Endothelial cell (in vitro differentiated cells): ENCODE measurements at places on chromosomes 12 and 14. TPM values are rescaled to one million over a fixed set of nuclear protein-coding genes. Genes with fewer than 3 reads are reported as not detected.

DNA sequence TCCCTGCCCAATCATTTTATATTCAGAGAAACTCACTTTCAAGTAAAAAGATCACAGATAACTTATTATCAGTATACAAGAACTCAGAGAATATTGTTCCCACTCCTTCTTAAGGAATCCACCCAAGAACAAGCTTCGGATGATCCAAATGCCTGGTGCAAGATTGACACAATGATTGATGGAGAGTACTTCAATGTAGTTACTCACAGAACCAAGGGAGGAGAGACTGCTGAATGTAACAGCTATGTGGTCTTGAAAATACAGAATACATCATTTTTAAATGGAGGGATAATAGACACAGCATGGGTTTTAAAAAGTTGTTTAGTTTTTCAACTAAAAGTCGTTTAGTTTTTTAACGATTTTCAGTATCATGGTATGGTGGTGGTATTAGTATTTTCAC is 38.4 kb upstream of the SELPLG start:
- DNase-seq: no peak

DNA sequence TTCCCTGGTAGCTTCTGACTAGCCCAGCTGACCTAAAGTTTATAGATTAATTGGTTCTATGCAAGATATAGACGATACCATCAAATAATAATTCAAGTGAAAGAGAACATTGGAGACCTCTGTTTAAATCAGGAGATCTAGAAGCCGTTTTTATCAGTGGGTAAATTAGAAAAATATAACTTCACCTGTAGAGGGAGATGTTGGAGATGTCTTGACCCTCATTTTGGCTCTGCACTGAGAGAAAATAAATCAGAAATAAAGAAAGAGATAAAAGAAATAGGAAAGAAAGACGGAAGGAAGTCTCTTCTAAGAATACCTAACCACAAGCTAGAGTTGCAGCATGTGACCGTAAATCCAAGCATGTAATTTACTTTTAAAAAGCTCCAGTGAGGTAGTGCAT is 684.5 kb downstream of the C12orf50 start:
- no peak for DNase-seq

- DNase-seq: no peak
These were observed 469 bp upstream of the LRFN5 start for GRCh38 chr14:41606282-41606531.

NTN4 gene
- total RNA-seq: 0.13 TPM

GRCh38 chr14:94110552-94111181 is at the start of gene IFI27:
Gene IFI27, plus strand, starts transcription at chr14:94110736.
- DNase-seq: no peak

ARMH4 gene
- 10.5 TPM for total RNA-seq

RPGRIP1 gene
- total RNA-seq: 1.5 TPM

CLEC14A gene
- total RNA-seq: 5.1 TPM

TMTC1 gene
- 0.95 TPM for total RNA-seq

DNA sequence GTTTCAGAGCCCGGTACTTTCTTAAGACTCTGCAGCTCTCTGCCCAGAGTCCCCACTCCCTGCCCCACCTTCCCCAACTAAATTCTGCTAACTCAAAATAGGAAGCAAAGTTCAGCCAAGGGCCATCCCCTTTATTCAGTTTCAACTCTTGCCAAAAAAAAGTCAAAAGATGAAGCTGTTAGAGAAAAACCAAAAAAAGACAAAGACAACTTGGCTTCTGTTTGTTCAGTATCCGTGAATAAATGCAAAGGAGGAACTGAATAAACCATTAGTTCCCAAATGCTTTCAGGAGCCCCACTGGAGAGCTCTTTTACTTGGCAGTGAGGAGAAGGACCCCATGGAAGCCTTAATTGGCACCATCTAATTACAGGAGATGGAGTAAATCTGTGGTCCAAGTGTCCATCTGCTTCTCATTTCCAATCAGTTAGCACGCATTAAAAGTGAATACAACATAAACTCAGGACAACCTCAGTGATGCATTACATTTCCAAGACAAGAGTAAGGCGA is 155.4 kb upstream of the GZMB start:
- DNase-seq: no peak

- DNase-seq: no peak
These were observed 3.5 kb downstream of the FOS start for GRCh38 chr14:75282170-75282554.

GRCh38 chr12:85552461-85552860 is 272.4 kb downstream of the ALX1 start:
- no peak for DNase-seq

DNA sequence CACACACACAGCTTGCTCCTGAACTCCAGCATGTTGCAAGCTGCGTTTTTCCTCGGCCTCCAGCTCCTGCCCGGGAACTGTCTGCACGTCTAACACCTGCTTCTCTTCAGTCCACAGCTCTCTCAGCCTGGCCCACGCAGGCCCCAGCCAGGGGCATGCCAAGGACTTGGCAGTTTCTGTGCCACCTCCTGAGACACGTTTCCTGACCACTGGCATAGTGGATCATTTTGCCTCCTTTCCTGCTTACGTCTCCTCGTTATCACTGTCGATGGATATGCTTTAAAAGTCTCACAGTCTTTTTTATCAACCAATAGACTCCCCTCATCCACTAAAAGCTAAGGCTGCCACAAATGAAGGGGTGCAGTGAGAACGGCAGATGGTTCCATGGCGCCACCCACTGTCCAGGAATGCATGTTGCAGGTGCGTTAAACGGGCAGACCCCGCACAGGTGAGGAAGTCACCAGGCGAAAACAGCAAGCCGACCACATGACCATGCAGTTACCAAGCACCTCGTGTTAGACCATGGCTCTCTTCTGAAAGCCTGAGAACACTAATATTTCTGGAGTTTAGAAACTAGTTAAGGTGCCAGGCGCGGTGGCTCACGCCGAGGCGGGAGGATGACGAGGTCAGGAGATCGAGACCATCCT is 14.7 kb upstream of the TEAD4 start:
- peak; percentile 56 for DNase-seq

GRCh38 chr12:1318327-1319031 is 275.9 kb downstream of the FBXL14 start:
- no peak for DNase-seq

GRCh38 chr12:49923035-49923644 is 19.4 kb upstream of the FAIM2 start:
- DNase-seq: no peak

ABHD4 gene
- total RNA-seq: 77.7 TPM

BDKRB1 gene
- total RNA-seq: not detected

GPR68 gene
- total RNA-seq: 5.4 TPM

DNA sequence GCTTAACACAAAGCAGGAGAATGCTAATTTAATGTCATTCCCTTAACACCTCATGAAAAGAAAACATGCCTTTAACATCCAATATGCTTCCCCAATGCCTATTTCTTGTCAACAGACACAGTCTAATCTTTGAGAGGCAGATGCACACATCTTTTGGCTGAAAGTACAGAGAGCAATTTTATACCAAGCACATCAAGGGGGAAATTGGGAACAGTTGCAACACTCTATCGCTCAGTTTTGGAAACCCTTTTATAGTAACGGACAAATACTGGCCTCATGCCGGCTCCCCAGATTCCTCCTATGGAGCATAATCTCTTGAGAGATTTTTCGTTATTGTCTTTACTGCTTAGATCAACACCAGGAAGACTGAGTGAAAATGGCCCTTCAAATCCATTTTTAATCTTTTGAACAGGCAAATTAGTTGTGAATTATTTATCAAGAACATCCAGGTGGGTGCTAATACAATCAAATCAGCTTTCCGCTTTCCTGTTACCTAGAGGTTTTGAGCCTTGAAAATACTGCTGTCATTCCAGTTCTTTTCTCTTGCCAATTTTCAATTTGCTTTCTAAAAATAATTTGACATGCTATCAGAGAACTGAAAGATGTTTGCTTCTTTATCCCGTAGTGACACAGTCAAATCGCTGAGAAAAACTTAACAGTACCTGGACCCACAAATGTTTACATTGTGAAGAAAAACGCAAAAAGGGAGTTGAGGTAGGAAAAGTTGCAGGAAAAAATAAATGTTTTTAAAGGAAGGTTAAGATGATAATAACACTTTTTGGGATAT is 60.7 kb upstream of the CAND1 start:
- no peak for DNase-seq

GRCh38 chr14:102020058-102020971 is 55.9 kb downstream of the DYNC1H1 start:
- no peak for DNase-seq

DNA sequence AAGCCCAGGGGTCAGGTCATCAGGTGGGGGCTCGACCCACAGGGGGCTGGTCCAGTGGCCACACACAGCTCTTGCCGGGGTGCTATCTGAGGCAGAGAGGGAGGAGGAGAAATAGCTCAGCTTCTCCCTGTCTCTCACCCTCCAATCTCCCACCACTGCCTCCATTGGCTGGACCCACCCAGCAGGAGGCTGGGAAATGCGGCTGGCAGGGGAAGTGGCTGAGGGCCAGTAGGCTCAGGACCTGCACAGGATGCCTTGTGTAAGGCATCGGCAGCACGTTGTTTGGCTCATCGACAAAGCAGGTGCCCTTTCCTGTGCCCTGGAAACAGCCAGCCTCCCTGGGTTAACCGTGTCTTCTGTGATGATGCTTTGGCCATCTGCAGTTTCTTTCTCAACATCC is 58.8 kb upstream of the SLC24A4 start:
- DNase-seq: no peak

GRCh38 chr12:84276215-84276614 is 636.4 kb downstream of the SLC6A15 start:
- no peak for DNase-seq

ATP5MC2 gene
- 342 TPM for total RNA-seq

DNA sequence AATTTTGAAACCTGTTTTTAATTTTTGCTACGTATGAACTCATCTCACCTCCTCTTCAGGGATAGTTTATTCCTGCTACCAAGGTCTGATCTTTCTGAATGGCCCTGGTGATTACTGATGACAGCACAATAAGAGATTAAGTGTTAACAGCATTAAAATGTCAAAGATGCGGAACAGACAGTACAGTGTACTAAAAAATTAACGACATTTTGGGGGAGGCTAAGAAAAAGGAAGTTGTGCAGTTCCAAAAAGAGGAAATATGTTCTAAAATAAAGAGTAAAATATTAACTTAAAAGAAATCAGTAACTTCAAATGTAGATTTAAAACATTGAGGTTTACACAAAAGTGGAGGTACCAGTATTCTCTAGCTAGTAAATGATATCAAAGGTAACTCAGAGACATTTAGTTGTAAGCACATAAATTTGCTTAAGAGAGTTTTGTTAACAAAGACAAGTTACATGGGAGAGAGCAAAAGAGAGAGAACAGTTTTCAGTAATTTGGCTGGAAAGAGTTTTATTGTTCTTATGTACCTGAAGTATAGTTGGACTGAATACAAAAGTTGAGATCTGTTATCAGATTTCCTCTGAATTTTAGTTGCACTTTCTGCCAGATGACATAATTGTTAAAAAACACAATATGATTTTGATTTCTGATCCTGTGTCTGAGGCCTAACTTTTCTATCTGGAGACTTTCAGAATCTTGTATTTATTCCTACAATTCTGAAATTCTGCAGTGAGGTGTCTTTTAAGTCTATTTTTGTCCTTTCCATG is 4.2 kb upstream of the CLECL1 start:
- no peak for DNase-seq

CLEC1B gene
- total RNA-seq: not detected

GRCh38 chr12:76311796-76312195 is 36.4 kb downstream of the BBS10 start:
- DNase-seq: no peak

OR6C65 gene
- total RNA-seq: not detected

- DNase-seq: no peak
These were observed 124.4 kb downstream of the KIF26A start for GRCh38 chr14:104262515-104263514.

GRCh38 chr12:14981049-14981448 is 8.2 kb downstream of the PDE6H start:
- no peak for DNase-seq

DNA sequence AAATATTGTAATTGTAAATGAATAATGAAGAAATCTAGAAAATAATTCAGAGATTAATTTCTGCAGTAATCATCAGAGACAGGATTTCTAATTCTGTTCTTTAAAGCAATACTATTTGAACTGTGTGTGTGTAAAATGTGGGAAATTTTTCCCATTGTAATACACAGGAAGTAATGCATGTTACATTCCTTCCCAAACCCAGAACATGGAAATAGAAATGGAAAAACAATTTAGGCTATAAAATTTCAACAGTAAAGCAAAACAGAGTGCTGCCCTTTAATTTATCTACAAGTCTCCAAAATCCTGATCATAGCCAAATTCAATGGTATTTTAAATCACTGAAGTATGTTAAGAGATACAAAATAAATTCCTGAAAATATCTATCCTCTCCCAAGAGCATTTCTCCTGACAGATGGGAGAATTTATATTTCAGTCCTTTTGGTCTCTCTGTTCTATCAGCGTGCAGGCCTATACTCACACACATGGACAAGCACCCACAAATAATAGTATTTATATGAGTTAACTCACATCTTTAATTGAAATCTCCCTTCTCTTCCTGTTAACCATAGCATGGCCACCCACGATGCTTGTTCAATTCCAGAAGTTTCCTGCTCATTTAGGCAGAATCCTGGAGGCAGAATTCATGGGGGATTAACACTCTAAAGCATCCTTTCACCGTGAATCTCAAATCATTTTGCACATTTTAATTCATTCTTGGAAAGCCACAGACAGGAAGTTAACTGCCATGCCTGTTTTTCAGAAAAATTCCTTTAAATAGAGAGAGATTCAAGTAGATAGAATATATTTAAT is 1465.4 kb upstream of the FLRT2 start:
- no peak for DNase-seq

DNA sequence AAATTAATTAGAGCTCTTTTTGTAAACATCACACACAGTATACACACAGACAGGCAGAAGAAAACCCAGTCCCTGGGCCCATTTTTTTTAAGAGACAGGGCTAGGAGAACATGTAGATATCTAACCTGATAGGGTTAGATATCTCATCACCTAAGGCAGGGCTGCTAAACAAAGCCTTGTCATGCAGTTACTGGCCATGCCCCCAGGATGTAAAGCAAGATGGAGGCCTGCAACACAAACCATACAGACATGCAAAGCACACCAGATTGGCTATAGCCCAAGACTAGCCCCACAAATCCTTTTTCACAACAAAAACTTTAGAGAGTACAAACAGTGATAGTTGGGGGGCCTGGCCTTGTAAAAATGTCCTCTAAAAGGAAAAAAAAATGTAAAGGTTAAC is 20.5 kb downstream of the CLEC2A start:
- no peak for DNase-seq

POLE2 gene
- total RNA-seq: 6.7 TPM

- DNase-seq: no peak
These were observed 13.1 kb upstream of the NID2 start for GRCh38 chr14:52081964-52082363.

DNA sequence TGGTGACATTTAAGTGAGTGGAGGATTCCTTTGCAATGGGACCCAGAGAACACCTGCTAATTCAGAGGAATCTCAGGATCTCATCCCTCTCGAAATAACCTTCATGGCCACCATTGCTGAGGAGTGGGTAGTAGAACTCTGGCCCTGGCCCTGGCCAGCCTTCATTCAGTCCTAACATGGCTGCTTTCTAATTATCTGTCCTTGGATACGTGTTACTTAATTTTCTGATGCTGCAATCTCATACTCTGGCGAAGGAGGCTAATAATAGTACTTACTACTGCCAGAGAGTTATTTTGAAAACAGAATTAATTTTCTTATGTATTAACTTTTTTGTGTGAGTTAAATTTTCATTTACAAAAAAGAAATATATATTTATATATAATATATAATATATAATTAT is 12.1 kb upstream of the COX6A1 start:
- DNase-seq: no peak
